HFFc6 (cell line): ENCODE measurements at places on chromosomes 1 and 21. TPM values are rescaled to one million over a fixed set of nuclear protein-coding genes. Genes with fewer than 3 reads are reported as not detected.

- DNase-seq: no peak
Measured at GRCh38 chr21:39041816-39042215, 141.4 kb downstream of the PSMG1 start.

- DNase-seq: no peak
Measured at GRCh38 chr21:42475526-42476387, 20.3 kb downstream of the RSPH1 start.

DNA sequence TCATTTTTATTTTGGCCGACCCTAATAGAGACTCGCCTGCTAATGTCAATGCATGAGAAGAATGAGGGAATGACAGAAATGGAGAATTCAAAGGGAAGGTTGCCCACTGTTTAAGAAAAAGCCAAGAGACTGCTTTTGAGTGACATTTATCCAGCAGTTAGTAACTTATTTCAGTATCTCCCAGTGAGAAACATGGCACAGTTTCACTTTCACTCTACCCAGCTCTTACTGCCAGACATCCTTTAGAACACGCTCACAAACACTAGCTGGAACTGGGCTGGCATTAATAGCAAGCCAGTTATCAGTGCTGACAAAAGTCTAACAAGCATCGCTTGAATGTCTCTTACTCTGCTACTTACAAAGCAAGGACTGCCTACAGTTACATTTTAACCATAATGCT is 8.5 kb downstream of the GGPS1 start:
- no peak for DNase-seq

GRCh38 chr1:87760654-87761053 is 432.0 kb downstream of the LMO4 start:
- no peak for DNase-seq

DNA sequence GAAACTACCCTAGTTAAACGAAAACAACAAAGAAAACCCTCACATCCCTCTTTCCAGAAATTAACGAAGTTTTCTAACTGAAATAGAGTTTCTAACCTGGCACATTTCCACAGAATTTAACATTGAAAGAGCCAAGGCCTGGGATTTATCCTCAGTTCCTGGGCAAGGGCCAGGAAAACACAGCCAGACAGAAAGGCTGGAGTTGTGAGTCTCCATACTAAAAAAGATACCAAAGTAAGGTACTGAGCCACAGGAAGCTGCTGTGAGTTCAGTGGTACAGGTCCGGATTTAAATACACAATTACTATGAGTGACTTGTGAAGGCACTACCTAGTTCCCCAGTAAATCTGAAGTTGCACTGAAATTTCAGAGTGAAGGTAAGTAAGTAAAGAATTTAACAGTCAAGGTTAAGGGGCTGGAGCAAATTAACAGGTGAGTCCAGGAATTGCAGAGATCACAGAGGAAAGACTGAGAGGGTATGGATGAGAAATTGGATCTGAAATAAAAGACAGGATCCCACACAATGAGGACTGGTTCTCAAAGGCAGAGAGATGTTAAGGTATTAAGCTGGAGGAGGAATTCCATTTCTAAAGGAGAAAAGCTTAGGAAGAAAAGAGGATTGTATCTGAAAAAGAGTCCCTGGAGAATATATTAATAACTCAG is 905 bp downstream of the LIX1L start:
- no peak for DNase-seq

DNA sequence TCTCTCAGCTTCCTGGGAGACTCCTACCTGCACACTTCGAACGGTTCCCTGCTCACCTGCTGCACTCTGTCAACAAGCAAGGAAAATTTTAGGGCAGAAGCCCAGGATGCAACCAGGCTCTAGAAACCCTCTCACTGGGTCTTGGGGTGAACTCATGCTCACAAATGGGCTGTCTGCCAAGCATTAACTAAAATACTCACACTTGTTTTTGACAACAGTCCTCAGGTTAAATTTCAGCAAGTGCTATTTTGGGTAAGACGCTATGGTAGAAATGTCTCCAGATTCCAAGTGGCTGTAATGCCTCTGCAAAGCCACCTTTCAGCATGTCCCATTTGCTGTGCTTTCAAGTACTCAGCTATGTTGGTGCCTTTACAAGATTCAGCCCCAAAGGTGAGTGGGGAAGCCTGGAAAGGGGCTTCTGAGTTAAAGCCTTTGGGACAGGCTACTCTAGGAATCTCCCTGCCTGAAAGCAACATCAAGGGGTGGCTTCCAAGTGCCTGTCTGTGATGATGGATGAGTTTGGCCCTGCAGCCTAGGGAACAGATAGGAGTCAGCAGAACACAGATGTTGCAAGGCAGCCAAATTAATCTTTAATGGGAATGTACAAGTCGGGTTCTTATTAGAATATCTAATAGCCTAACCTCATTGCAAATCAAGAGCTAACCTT is 211.9 kb upstream of the SPAG17 start:
- no peak for DNase-seq

DNA sequence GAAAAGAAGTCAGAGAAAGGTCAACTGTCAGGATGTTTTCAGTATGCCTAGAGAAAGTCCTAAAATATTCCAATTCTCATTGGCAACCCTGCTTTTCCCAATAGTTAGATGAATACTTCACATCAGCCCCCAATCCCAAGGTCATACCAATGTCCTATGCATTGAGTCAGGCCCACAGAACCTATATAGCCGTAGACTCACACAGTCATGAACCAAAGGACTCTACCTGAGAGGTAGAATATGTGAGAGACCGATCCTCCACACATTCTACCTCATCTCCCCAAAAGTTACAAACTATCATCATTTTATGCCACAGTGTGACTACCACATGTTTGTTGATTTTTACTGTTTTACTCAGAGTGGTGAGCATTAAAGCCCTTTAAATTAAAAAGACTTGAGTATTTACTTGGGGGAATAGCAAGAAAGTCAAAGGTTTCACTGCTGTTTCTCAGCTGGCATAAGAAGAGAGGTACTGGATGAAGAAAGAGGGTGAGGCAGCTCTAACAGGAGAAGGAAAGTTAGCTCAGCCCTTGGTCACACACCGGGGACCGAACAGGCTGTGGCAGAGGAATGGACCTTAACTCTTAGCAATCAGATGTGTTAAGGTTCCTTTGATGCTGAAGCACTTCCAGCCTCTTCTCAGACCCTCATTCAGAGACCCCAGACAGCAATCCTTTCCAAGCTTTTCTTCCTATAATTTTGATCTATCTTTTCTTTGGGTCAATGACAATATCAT is 937 bp downstream of the CD48 start:
- no peak for DNase-seq

DNA sequence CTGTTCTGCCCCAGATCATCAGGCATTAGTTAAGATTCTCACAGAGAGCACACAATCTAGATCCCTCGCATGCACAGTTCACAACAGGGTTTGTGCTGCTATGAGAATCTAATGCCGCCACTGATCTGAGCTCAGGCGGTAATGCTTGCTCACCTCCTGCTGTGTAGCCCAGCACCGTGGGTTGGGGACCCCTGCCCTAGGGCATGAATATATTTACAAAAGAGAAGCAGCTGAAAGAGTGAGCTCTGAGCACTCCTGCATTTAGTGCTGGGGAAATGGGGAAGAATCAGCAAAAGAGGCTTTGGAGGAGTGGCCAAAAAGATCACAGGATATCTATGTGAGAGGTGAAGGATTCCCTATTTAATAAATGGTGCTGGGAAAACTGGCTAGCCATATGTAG is 5.6 kb downstream of the CFAP57 start:
- DNase-seq: no peak

DNA sequence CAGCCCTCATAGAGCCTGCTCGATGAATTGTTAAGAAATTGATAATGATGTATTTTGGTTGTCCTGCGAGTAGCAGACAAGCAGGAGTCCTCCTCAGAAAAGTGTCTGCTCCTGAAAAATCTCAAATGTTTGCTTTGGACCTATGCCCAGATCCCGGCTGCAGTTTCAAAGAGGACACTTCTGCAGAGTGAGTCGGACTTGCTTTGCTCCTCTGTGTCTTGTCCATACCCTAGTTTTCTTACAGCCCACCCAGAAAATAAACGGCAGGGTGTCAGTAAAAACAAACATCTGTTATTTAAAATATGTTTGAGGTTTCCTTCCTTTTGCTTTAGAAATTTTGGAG is 2.8 kb downstream of the S100A10 start:
- peak; percentile 77 for DNase-seq

GRCh38 chr21:27639286-27639685 is 672.4 kb upstream of the ADAMTS5 start:
- no peak for DNase-seq

DNA sequence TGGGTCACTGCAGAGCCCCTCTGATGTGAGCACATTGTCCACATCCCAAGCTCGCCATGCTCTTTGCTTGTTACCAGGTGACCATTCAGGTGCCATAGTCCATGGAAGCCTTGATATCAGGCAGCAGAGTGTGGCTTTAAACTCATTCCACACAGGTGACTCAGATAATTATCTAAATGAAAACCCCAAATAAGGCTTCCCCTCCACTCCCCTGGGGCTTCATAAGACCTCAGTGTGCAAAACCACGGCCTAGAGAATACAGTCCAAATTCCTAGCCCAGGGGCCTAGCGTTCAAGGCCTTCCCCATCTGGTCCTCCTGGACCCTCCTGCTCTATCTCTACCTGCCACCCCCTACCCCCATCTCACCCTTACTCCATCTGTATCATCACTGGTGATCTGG is 97.1 kb downstream of the ARHGEF10L start:
- DNase-seq: peak; percentile 4

GRCh38 chr1:205783433-205783795 is 8.1 kb upstream of the RAB29 start:
- no peak for DNase-seq

Gene SLC37A1
- total RNA-seq: not detected in 3 replicates

Gene COL6A2
- 421 to 509 TPM (median 504 TPM) in 3 replicates for total RNA-seq

Gene SMG5
- 49.8 to 57.8 TPM (median 51.6 TPM) in 3 replicates for total RNA-seq

Gene KMO
- total RNA-seq: not detected in 3 replicates

Gene FALEC
- total RNA-seq: 0.46 TPM in 1 of 3 replicates, not detected in the others

Gene KRTAP13-2
- total RNA-seq: not detected in 3 replicates
